Muscle of back (tissue), 13 donors: ENCODE measurements at places on chromosomes 1 and 21. TPM values are rescaled to one million over a fixed set of nuclear protein-coding genes. Genes with fewer than 3 reads are reported as not detected.

- no peak for DNase-seq
Observed at GRCh38 chr1:160024195-160024905, 7.4 kb downstream of the PIGM start.

GRCh38 chr1:172754609-172755008 is 95.7 kb downstream of the FASLG start:
- DNase-seq: no peak

GRCh38 chr1:65441464-65441863 is 21.0 kb downstream of the LEPR start:
- no peak for DNase-seq

DNA sequence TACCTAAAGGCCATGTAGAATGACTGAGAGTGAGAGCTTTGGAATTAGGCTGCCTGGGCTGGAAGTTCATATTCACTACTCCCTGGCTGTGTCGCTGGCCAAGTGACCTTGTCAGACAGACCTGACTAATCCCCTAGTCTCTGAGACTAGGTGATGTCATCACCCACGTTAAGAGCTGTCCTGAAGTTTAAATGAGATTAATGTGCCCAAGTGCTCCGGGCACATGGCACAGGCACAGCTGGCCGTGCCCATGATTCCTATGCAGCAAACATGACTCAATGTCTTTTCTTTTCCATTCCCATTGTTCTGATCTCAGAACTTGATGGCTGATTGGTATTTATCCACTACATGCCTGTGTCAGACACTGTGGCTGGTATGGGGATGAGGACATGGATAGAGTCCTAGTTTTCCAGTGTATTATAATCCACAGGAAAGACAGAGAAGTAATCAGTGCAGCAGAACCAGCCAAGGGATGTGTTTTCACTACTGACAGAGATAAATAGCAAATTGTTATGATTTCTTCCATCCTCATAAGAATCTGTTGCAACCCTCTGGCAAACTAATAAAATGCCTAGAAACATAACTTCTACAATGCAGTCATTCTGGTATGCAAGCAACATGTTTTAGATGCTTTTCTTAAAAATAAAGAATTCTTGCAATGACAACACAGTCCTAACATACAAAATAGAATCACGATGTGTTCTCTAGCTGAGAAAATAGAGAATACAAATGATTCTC is 180.9 kb downstream of the PCP4 start:
- no peak for DNase-seq

DNA sequence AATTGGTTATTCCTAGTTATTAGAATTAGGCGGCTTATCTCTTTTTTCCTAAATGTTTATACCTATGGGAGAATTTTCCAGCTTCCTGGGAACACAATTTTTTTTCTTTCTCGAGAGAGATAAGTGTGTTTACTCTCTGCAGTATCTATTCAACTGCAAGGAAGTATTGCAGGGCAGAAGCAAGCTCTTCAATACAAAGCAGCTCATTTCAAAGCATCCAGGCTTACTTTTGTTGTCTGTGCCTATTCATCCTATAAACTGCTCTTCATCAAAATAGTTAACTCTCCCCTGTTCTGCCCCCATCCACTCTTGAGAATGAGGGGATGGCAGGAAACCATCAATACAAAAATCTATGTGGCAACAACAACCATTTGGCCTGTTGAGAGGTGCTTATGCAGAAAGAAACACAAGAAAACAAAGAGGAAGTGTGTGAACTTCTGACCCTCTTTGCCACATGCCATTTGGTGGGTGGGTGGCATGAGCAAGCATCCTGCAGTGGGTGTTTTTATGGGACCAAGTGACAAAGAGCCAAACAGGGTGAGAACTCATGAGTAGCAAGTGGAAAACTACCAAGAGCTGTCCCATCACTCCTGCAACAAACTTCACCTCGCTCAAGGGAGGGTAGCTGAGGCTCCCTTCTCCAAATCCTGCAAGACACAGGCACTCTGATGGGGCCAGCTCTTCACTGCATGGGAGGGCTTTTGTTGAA is 50.6 kb upstream of the MRPS6 start:
- peak; percentile 32 for DNase-seq

DNA sequence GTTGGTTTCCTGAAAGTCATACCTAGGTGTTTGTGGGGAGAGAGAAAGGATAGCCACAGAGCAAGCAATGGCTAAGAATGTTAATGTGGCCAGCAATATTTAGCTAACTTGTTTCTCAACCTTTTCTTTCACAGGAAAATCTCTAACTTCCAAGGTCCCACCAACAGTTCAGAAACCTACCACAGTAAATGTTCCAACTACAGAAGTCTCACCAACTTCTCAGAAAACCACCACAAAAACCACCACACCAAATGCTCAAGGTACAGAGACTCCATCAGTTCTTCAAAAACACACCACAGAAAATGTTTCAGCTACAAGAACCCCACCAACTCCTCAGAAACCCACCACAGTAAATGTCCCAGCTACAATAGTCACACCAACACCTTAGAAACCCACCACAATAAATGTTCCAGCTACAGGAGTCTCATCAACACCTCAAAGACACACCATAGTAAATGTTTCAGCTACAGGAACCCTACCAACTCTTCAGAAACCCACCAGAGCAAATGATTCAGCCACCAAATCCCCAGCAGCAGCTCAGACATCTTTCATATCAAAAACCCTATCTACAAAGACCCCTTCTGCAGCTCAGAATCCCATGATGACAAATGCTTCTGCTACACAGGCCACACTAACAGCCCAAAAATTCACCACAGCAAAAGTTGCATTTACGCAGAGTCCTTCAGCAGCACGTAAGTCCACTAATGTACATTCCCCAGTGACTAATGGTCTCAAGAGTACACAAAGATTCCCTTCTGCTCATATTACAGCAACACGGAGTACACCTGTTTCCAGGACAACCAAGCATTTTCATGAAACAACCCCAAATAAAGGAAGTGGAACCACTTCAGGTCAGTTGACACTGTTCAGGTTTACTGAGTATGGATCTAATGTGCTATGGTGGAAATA is 15.3 kb downstream of the CD55 start:
- no peak for DNase-seq

DNA sequence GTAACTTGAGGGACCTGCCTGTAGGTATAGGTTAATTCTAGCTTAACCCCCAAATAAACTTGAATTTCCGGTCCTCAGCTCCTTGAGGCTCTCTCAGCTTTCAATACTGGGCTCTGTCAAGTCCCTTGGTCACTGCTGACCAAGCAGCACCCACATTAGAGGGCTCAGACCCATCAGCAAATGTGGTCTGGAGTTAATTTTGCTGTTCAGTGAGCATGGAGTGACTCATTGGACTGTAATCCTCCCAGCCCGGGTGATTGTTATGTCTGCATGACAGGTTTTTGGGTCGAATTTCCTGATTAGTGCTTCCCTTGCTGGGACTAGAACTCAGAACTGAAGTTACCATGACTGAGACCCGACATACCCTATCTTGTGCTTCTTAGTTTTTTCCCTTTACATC is 130.6 kb downstream of the URB2 start:
- no peak for DNase-seq

- DNase-seq: no peak
Observed at GRCh38 chr1:37323486-37324377, 150.6 kb upstream of the ZC3H12A start.

GRCh38 chr1:82894635-82895034 is 1093.9 kb downstream of the ADGRL2 start:
- no peak for DNase-seq

GRCh38 chr1:89743788-89744187 is 77.0 kb upstream of the LRRC8D start:
- no peak for DNase-seq

GRCh38 chr1:43309405-43310025 is 8.7 kb downstream of the TIE1 start:
- no peak for DNase-seq

- DNase-seq: no peak
Observed at GRCh38 chr1:201444792-201445191, 23.3 kb upstream of the TNNI1 start.

DNA sequence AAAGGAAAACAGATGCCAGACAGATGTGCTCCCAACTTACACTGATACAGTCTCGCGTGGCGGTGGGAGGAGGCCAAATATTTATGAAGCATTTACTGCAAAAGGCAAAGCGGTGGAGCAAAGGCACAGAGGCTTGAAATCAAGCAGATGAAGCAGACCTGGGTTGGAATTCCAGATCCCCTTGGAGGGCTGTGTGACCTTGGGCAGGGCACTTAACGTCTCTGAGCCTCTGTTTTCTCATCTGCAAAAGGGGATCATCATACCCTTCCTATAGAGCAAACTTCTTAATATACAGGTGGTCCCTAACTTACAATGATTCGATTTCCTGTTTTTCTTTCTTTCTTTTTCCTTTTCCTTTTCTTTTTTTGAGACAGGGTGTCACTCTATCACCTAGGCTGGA is 54.1 kb downstream of the IGSF21 start:
- peak; percentile 46 for DNase-seq

- no peak for DNase-seq
Observed at GRCh38 chr1:193066606-193067005, 7.2 kb downstream of the RO60 start.

DNA sequence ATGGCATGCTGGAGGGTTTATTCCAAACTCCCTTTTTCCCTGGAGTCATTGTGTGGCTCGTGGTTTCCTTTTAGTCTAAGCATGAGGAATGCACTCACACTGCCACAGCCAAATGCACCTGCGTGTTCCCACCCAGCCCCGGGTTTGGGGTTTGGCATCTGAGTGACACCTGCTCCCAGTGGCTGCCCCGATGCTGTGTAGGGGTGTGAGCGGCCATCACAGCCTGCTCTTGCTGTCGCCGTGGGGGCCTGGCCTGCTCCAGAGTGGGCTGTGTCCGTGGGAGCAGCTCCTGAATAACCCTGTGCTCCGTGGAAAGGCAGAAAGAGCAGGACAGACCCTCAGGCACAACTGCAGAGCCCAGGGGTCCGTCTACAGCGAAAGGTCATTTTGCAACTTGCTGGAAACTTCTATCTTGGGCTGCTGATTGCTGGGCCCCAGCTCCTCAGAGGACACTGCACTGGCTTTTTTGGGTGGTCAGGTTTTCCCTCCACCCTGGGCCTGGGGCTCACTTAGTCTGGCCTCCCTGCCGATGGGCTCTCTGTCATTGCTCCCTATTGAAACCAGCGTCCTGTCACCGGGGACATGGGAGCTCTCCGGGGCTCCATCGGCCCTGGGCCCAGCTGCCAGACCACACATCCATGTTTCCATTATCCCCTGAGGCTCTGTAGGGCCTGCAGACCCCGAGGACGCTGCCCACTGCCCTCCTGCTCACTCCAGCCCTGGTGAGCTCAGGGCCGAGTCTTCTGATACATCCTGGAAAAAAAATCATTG is 74.1 kb downstream of the AJAP1 start:
- no peak for DNase-seq

DNA sequence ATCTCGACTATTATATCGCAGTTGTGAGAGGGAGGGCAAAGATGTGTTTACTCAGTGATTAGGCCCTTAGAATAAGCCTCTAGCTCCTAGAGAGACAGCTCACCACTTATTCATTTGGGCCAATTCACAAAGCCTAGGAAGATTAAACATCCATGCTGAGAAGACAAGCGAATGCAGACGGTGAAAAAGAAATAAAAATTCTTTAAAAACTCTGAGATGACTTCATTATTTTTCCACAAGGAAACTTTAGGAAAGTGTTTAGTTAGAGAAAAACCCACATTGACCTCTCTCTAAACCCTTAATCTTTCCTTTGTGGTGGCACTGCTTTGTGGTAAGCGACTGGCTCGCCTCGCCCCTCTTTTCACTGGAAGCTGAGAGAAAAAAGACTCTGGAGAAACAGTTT is 146.8 kb upstream of the DMRTA2 start:
- DNase-seq: no peak

DNA sequence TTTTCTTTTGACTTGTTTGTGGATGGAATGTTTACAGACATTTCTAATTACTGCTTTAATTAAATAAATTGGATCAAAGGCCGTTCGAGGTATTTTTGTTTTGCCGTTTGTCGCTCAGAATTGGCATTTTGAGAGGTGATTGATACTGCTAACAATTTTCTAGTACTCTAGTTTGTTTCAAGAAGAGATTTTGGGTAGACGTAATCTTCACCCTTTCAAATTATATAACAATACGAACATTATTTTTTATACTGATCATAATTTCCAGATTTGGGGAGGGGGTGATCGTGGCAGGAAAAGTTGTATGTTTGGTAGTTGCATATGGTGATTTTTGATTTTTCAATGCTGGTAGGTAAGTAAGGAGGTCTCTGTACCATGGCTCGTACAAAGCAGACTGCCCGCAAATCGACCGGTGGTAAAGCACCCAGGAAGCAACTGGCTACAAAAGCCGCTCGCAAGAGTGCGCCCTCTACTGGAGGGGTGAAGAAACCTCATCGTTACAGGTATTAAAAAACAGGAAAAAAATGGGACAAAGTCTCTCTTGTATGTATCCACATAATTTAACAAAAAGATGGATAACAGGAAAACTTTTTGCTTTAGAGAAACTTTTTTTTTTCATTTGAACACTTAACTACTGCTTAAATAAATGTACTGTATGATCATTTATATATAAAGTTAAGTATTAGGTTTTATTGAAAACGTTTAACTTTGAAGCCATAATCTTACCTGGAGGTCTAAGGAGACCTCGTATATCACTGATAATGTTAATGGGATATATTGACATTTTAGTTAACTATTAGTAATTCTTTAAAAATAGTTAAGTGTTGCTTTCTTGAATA is 1.7 kb downstream of the H3-3A start:
- no peak for DNase-seq

- DNase-seq: peak; percentile 25
Observed at GRCh38 chr21:21165063-21165645, 166.9 kb downstream of the NCAM2 start.

GRCh38 chr21:45299026-45299863 is 11.6 kb upstream of the POFUT2 start:
- no peak for DNase-seq

- no peak for DNase-seq
Observed at GRCh38 chr21:41653954-41654491, 112.8 kb downstream of the RIPK4 start.

DNA sequence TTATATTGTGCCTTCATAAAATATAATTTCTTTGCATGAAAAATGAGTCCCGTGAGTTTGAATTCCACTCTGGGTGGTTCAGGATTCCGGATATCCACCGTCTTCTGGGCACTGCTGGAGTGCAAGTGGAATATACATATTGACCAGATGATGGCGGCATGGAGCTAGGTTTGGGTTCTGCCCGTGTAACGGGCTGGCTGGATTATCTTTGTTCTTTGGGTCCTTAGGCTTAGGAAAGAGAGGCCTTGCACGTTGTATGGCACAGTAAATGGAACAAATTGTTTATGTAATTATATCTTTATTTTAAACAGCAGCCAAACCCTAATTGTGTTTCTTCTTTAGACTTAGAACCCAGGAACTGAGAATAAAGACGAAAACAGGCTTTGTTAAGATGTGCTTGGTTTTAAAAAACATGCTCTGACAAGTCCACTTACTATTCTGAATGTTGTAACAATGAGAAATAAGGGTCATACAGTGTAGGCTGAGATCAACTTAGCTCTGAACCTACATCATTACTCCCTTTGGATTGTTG is 13.5 kb upstream of the ACBD6 start:
- DNase-seq: peak; percentile 80

Gene NBPF9
- polyA plus RNA-seq: 46.1 TPM

Gene TCP10L
- polyA plus RNA-seq: 2.0 TPM

Gene HSD11B1
- not detected for polyA plus RNA-seq

Gene BTBD19
- polyA plus RNA-seq: 6.2 TPM

Gene KRTAP19-3
- polyA plus RNA-seq: not detected

Gene SLAMF9
- polyA plus RNA-seq: not detected

Gene SEMA6C
- polyA plus RNA-seq: 54.0 TPM

Gene GUCA2A
- polyA plus RNA-seq: not detected

Gene CRP
- polyA plus RNA-seq: not detected

Gene CSMD2
- 0.83 TPM for polyA plus RNA-seq

Gene SLC9C2
- polyA plus RNA-seq: not detected

Gene LCE3E
- not detected for polyA plus RNA-seq

Gene DNAI4
- polyA plus RNA-seq: 3.3 TPM

Gene ATP1A2
- polyA plus RNA-seq: 88.0 TPM

Gene FCRL6
- not detected for polyA plus RNA-seq

Gene FCMR
- 1.2 TPM for polyA plus RNA-seq

Gene SMCP
- not detected for polyA plus RNA-seq
